ENCODE measurements at places on chromosomes 1 and 21.

GRCh38 chr1:27507960-27508665 is 18.1 kb upstream of the WASF2 start:
- no peak for DNase-seq

GRCh38 chr1:107991371-107992066 is 26.5 kb upstream of the VAV3 start:
- DNase-seq = no peak

DNA sequence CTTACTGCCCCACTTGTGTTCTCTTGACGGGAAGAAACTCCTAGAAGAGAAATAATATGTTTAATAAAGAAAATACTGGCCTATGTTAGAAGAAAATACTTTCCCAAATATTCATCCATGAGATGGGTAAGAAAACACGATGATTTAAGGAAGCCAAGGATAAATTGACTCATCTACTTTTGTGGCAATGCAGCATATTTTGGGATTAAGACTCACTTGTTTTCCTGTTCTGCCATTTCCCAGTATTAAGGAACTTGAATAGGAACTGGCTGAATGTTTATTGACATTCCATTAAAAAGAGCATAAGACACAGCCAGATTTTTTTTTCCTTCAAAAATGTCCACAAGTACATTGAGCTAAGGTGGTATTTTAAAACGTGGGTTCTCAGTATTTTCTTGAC is 10.9 kb upstream of the ADAMTS5 start:
- no peak for DNase-seq

DNA sequence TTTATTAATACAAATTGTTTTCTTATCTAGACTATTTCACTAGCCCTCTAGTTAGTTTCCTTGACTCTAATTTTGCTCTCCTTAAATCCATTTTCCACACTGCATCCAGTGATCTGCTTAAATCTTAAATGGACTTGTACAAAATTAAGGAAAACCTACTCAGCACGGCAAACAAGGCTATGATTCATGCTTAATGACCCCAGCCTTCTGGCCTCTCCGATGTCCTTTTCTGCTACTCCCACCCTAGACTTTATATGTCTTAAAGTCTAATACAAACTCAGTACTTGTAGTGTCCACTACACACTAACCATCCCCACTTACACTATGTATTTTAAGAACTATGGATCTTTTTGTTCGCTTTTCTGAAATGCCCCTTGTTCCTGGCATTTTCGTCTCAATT is 2.2 kb downstream of the TMED5 start:
- DNase-seq = no peak

- DNase-seq = no peak
Measured at GRCh38 chr1:89781494-89782126, 39.2 kb upstream of the LRRC8D start.

- DNase-seq = no peak
Measured at GRCh38 chr1:232899839-232900238, 50.6 kb upstream of the NTPCR start.

DNA sequence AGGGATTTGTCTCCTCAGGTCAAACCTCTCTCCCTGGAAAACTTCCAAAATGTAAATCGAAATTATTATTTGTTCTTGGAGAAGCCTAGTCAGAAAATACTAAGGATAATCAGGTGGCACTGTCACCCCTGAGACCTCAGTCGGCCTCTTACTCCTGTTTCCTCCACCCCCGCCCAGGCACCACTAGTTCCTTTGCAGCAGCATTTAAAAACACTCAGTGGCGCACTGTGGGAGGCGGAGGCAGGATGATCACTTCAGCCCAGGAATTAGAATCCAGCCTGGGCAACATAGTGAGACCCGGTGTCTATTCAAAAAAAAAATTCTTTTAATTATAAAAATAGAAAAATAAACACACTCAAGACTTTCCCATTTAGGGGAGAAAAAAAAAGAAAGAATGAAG is 18.0 kb upstream of the IFNAR2 start:
- DNase-seq = no peak

DNA sequence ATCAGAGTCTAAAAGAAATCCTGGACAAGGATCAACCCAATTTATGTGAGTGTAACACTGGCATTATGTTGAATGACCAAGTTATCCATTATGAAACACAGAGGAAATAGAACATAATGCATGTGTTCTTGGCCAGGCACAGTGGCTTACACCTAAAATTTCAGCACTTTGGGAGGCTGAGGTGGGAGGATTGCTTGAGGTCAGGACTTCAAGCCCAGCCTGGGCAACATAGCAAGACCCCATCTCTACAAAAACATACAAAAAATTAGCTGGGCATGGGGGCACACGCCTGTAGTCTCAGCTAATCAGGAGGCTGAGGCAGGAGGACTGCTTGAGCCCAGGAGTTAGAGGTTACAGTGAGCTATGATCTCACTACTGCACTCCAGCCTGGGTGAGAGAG is 129.8 kb downstream of the ZZZ3 start:
- DNase-seq = no peak

DNA sequence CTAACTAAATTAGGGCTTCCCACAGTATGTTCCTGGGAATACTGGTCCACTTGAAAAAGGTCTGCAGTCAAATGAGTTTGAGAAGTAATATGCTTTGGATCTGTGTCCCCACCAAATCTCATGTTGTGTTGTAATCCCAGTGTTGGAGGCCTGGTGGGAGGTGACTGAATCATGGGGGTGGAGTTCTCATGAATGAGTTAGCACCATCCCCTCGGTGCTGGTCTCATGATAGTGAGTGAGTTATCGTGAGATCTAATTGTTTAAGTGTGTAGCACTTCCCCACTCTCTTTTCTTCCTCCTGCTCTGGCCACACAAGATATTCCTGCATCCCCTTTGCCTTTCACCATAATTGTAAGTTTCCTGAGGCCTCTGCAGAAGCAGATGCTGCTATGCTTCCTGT is 16.9 kb upstream of the DMRTB1 start:
- no peak for DNase-seq

- no peak for DNase-seq
Measured at GRCh38 chr1:181062836-181063428, 25.6 kb upstream of the IER5 start.

- no peak for DNase-seq
Measured at GRCh38 chr1:6370006-6370405, 23.6 kb downstream of the ACOT7 start.

DNA sequence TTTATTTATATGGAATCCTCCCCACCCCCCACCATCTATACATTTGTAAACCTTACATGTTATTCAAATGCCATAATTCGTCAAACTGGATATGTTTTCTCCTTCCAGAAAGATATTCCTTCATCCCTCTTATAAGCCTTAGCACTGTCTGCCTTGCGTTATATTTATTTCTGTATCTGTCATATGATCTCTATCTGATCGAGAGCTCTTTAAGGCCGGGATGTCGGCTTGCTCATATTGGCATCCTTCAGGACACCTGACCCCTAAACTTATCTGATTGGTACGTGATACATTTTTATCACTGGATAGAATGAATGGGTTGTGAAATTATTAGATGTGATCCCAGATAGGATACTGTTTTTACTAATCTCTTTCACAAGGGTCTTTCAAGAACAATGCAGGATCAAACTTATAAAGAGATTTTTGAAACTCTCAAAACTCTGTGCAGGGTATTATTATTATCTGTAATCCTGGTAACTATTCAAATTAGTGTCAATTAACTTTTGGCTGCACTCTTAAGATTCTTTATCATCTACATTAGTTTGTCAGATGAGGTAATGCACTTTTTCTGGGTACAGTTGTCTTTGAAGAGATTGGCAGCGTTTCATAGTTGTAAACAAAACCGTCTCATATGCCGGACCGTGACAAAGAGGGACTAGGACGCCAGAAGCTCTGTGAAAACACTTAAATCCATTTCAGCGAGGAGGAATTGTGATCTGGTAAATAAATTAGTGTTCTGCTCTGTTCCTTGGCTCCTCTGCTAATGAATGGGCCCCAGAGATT is 152.0 kb downstream of the KIF26B start:
- DNase-seq = peak; percentile 82

DNA sequence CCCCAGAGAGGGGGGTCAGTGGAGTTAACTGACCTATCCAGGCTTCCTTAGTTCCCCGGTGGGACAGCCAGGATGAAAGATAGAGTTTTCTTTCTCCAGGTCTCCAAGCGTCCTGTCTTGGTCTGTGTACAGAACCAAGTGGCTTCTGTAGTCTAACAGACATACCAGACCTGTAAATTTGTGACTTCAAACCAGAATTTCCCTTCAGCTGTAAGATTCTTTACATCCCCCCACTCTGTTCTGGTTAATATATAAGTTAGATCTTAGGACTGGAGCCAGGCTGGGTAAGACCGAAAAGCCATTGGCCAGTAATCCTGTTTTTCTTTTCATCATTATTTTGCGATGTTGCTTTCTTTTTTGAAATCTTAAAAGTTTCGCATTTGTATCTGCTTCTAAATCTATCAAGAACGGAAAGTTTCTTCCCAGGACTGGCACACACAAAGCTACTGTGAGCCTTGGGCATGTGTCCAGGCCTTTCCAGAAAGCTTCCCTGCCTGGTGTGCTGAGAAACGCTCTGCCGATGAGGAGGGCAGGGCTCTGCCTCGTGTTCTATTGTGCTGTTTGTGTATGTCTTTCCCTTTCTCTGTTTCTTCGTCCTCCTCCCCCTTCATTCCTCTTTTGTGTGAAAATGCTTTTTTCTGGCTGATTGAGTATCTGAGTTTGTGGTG is 72.3 kb downstream of the RGL1 start:
- no peak for DNase-seq

GRCh38 chr21:26432410-26432809 is 140.7 kb downstream of the CYYR1 start:
- no peak for DNase-seq

DNA sequence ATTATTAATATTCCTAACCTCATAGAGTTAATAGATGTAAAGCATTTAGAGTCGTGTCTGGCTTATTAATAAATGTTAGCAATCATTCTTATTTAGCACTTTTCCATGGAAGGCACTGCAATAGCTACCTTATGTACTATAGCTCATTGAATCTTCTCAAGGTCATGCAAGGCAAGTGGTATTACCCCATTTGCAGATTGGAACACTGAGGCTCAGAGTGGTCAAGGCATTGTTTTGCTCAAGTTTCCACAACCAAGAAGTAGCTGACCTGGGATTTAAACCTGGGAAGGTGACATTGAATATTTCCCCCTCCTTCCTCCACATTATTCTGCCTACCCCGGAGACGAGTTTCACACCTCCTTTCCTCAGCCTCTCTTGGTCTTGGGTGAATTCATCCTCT is 37.8 kb upstream of the EYA3 start:
- no peak for DNase-seq

DNA sequence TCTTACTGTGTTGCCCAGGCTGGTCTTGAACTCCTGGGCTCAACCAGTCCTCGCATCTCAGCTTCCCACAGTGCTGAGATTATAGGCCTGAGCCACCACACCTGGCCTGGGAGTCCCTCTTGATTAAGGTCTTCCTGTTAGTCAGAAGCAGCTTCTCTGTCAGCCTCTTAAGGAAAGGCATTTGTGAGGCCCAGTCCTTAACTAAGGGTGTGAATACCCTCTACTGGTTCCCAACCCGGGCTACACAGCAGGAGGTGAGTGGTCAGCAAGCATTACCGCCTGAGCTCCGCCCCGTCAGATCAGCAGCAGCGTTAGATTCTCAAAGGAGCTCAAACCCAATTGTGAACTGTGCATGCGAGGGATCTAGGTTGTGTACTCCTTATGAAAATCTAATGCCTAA is 117.2 kb downstream of the DYRK1A start:
- DNase-seq = no peak

DNA sequence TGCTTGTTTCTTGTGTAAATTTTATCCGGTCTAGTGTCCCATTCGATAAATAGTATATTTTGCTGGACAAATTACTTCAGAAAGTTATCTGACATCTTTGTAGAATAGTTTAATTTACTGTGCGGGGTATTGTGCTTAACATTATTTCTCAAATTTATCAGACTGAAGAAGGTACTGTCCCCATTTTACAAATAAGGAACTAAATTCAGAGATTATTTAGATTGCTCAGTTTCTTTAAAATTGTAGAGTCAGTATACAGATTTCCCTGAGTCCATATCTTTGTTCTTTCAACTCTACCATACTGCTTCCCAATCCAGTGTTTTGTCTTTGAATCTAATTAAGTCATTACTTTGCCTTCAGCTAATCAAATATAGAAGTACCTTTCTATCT is 6.4 kb downstream of the ATP5PB start:
- no peak for DNase-seq

- DNase-seq = no peak
Measured at GRCh38 chr1:61482170-61482734, 242.7 kb downstream of the TM2D1 start.

GRCh38 chr1:36433102-36433501 is 17.1 kb downstream of the OSCP1 start:
- no peak for DNase-seq

DNA sequence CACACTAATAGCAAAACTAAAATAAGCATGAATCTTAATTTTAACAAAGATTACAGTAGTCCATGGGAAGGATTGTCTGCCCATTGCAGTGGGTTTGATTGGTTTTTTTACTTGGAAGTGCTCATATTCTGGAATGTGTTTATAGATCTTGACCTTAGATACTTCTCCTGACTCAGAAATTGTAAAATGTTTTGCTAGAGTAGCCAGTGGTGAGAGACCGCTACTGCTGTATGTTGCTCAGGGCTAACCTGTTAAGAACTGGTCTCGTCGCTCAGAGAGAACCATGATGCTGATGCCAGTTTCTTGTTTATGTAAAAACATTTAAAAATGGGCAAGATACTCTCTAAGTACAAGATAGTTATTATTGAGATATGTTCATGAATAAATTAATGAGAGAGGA is 99.9 kb downstream of the ROR1 start:
- DNase-seq = no peak

DNA sequence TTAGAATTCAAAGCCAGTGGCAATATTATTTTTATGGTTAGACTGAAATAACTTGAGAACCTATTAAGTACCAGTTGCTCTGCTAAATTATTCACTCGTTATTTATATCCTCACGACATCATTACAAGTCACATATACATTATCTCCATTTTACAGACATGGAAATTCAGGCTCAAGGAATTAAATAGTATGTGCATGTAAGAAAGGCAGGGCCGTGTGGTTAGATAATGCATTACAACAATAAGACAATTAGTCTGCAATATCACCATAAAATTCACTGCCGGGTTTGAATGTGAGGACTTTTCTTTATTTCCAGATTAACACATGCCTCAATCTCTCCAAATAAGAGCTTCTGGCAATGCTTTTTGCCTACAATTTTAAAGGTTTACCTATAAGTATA is 523.4 kb downstream of the PTBP2 start:
- no peak for DNase-seq

GRCh38 chr1:194227161-194227560 is 1040.7 kb upstream of the B3GALT2 start:
- no peak for DNase-seq

DNA sequence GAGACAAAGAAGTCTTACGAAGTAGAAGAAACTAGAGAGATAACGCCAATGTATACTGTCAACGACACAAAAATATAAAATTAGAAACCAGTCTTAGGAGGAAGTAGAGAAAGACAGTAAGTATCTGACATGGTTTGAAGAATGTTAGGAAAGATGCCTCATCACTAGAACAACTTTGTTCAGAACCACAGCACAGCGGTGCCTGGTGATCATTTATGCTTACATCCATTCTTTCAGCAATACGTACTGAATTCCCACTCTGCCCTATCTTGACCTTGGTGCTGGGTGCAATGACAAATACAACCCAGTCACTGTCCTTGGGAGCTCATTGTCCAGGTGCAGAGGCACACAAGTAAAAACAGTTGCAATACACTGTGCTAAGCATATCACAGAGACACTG is 104.4 kb downstream of the TM2D1 start:
- DNase-seq = no peak

- no peak for DNase-seq
Measured at GRCh38 chr1:100670083-100670482, 49.5 kb upstream of the VCAM1 start.

All from NCI-H1092 (cell line).